PC-9 (cell line): ENCODE measurements at places on chromosomes 4 and X. TPM values are rescaled to one million over a fixed set of nuclear protein-coding genes. Genes with fewer than 3 reads are reported as not detected.

DNA sequence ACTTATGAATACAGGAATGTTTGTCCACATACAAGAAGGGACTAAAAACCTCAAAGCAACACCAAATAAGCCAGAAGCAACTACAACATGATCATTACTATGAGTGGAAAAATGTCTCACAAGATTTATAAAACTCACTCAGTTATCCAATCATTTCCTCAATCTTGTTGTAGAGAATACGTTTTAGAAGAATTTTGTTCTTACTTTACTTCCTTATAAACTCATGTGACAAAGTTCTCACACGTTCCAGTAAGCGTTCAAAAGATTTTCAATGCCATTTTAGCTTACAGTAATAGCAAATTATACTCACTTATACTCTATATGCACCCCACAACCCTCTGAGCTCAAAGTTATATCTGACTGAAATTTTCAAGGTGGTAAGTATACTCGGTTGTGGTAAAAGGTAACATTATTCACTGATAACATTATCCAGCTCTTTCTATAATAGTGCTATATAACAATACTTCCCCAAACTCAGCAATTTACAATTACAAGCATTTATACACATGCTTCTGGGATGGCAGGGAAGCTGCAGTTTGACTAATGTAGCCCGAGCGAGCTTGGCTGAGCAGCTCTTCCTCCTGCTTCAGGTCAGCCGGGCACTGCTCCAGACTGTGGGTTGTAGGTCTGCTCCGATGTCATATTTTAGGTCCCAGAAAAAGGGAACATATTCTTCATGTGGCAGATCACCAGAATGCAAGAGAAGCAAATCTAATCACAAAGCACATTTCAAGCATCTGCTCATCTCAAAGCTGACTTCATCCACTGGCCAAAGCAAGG, 226.3 kb downstream of the RCHY1 start:
- DNase-seq: no peak

DNA sequence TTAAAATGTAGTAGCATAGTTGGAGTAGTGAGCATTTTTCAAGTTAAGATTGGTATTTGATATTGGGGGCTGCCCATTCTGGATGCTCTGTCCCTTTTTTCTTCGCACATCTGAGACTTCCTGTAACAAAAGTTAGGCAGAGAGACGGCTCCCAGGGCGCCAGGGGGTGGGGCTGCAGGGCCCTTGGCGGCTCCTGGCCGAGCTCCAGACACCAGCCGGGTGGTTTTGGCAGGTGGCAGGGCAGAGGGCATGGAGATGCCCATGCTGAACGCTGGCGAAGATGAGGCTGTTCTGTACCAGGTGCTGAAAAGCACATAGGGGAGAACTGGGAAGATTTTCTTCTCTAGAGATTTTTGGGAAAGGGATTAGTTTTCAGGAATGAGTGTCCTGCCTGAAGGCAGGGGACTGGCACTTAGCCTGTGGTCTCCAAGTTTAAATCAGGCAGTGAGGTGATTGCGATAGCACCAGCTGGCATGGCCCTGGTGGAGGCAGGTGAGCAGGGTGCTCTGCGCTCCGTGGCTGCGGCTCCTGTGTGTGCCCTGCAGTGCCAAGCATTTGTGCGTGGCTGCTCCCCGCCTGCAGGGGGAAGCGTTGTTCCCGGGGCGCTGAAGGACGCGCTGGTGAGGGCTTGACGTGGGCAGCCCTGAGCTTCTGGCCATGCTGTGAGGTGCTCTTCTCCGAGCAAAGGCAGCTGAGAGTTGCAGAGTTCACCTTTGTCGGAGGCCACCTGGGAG, 23.6 kb upstream of the HGFAC start:
- no peak for DNase-seq

- DNase-seq: no peak
These were observed 89.8 kb downstream of the PHKA2 start for GRCh38 chrX:18894156-18894555.

DNA sequence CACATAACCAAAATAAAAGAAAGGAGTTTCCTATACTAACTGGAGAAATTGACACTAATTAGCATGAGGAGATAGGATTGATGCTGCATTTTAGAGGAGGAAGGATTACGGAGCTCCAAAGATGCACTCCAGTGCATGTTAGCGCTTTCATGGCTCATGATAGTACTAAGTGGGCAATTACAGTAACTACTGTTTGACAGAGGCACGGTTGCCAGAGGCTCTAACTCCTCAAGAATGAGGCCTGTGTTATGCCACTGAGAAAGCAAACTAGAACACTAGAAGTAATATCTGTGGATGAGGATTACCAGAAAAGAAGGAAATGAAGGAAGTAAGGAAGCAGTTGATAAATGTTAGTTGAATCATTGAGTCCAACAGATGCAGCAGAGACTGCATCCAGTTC, 19.6 kb upstream of the PDGFC start:
- no peak for DNase-seq

DTHD1 gene
- not detected in 2 replicates for total RNA-seq

ADAM29 gene
- total RNA-seq: not detected in 2 replicates

NSUN7 gene
- 16.8 and 18.5 TPM in 2 replicates for total RNA-seq
